ENCODE measurements at places on chromosomes 5 and 9.

DNA sequence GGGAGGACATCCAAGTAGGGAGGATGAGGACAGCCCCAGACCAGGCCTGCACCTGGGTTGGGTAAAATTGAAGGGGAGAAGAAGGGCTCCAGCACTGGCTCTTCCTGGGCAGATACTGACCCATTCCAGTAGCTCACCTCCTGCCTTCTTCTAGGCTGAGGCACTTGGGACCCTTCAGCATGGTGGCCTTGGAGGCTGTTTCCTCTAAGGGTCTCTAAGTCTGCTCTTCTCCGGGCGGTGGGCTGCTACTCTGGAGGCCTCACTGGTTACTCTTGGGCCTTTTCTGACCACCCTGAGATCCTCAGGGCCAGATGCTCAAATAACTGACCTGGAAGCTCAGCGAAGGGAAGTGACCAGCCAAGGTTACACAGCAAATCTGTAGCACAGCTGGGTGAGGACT lies 2.8 kb upstream of the TIFAB start:
- no peak for DNase-seq

GRCh38 chr9:22446589-22446949 lies at the start of gene DMRTA1:
Gene DMRTA1 (plus strand): TSS chr9:22446824. CDS start chr9:22447066, 242 bp downstream.
- DNase-seq, result no peak

GRCh38 chr5:65927503-65928321 lies 1.3 kb downstream of the ERBIN start:
- peak; percentile 80 for DNase-seq

DNA sequence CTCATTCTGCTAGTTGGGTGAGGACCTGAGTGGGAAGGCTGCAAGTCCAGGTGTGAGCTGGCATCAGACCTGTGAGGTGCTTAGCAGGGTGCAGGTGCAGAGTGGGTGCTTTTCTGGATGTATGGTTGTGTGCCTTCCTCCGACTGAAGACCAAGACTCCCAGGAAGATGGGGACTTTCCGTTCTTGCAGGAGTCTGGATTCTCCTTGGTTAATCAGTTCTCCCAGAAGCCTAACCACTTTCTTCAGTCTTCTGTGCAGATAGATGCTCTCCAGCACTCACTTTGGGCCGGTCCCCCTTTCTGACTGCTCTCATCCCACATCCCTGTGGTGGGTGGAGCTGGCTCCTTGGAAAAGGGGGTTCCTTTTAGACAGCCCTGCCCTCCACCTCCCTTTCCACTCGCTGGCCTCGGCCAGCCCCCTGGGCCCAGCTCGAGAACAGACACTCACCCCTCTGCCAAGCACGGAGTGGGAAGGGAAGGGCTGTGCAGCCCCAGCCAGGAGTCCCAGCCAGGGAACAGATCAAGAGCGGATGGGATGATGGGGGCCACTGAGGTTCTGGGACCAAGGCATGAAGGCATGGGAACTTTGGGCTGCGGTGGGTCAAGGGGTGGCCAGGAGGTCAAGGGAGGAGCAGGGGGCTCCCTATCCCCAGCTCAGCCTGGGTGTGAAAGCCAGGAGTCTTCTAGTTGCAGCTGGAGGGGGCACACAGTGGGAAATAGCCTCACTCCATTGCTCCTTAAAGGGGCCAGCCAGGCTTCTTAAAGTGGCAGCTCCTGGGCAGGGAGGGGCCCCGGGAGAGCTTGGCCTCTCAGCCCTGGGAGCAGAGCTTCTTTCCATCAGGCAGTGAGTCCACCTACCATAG lies 62.4 kb downstream of the FGF18 start:
- DNase-seq, result no peak

GRCh38 chr9:107280543-107280942 lies 2.5 kb upstream of the RAD23B start:
- DNase-seq, result no peak

DNA sequence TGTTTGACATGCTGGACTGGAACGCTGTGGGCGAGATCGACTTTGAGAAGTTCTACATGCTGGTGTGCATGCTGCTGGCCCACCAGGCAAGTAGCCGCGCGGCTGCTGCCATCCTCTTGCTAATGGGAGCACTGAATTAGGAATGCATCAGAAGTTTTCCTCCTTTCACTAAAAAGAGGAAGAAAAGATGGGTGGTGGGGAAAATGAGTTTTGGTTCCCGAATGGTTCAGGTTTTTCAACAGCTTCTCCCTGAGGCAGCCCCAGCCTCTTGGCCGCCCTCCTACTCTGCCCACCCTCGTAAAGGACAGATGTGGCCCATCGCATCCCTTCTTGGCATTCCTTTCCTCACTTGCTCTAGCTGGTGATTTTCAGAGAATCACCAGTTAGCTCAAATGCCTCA lies 5.5 kb downstream of the EFCAB9 start:
- DNase-seq, result no peak

GRCh38 chr5:94776167-94776566 lies 157.7 kb downstream of the SLF1 start:
- DNase-seq, result no peak

DNA sequence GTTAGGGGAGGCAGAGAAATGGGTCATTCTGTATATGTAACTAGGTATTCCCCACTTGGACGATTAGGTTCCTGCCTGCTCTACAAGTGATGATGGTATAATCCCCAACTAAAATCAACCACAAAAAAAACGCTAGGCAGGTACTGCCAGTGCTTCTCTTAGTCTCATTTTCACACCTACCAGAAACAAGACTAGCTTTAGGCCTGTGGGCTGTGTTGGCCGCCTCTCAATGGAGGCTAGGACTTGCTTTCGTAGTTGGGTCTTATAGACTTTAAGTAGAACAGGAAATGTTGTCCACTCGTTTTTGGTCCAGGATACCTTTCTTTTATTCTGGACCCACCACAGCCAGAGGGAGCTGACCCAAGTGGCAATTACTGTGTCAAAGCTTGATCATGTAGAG lies 111.8 kb downstream of the UNC13B start:
- no peak for DNase-seq

- no peak for DNase-seq
Observed at GRCh38 chr5:113266227-113266912, 168.4 kb downstream of the TSSK1B start.

GRCh38 chr5:75337366-75338021 lies 474 bp downstream of the HMGCR start:
- peak; percentile 68 for DNase-seq

GRCh38 chr9:87089506-87089905 lies 142.2 kb upstream of the GAS1 start:
- DNase-seq, result no peak

GRCh38 chr9:78021697-78022096 lies 9.9 kb downstream of the GNAQ start:
- peak; percentile 91 for DNase-seq

DNA sequence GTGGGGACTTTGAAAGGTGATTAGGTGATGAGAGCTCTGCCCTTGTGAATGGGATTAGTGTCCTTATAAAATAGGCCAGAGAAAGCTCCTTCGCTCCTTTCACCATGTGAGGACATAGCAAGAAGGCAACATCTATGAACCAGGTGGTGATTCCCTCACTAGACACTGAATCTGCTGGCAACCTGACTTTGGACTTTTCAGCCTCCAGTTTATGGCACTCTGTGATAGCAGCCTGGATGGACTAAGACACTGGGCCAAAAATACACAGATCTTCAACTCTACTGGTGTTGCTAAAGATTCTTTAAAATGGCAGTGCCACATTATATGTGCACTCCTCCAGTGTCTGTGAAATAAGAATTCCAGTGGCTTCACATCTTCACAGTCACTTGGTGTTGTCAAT lies 41.2 kb upstream of the COL15A1 start:
- DNase-seq, result no peak

DNA sequence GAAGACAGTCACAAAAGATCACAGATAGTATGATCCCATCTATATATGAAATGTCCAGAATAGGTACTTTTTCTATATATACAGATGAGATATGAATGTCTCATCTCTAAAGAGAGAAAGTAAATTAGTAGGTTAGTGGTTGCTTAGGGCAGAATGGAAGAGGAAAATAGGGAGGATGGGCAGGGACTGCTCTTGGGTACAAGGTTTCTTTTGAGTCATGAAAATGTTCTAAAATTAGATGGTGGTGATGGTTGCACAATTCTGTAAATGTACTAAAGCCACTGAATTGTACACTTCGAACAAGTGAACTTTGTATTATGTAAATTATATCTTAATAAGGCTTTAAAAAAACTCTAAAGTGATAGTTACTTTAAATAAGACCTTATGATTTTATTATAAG lies 59.6 kb upstream of the GRAMD2B start:
- no peak for DNase-seq

GRCh38 chr5:139745132-139745799 lies 50.3 kb upstream of the PSD2 start:
- peak; percentile 21 for DNase-seq

DNA sequence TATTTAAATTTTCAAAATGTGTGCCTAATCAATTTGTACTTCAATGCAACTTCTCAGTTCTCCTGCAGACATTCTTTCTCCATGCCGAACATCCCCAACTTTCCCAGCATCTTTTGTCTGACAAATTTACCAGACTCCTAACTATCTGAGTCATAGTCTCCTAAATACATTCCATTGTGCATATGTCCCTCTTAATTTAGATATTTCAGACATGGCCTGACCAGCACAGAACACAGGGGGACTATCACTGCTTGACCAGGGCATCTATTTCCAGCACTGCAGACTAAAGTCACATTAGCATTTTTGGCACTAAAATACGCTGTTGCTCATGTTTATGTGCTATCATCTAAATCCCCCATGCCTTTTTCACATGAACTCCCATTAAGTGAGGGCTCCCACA lies 71.9 kb downstream of the ITGA1 start:
- DNase-seq, result no peak

DNA sequence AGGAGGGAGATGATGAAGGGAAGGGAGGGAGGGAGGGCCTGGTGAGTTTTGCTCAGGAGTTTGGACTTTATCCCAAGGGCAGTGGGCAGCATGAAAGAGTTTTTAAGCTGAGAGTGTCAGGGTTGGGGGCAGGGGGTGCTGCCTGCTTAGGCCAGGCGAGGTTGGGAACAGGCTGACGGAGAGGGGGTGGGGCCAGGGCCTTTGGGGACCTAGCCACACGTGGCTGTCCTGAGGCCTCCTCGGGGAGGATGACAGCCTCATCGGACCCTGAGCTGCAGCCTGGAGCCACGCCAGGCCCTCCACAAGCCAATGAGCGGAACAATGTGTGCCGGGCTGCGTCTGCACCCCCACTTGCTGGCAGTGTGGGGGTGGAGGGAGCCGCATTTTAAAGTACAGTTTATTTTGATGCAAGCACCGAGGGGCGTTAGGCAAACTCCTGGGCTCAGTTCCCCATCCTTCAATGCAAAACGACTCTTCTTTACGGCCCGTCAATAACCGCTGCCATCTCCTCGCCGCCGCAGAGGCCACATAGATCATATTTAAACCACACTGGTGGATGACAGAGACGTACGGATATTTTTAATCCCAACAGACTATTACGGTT lies 5.3 kb upstream of the RXRA start:
- DNase-seq, result no peak

DNA sequence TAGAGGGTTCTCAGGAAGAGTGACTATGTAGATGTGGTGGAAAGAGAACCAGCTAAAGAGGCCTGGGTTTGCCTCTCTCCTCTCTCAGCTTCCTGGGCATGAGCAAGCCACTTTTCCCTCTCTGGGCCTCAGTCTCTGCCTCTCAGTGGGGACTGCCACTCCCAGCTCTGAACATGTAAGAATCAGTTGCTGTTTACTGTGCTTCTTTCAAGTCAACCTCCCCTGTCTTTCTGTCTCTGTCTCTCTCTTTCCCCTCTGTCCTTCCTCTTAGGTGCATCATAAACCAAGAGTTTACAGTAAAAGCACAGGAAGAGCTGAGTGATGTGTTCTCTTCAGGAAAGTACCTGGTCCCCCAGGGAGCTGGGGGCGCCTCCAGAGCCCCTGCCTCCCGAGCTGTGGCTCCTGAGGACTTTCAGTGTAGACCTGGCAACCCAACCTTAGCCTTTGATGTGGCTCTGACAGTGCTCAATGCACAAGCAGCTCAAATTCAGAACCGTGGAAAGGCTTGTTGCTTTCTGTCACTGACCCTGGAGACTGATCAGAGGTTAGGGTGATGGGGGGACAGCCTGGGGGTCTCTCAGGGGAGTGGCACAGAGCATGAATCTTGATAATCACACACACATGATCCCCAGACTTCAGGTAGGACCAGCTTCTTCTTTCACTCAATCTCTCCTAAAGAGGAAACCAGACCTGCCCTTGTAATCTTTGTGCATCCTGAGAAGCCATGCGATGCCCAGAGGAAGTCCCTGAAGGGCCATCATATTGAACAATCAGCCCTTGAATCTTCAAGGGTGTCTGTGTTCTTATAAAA lies 59.4 kb upstream of the TNFSF8 start:
- no peak for DNase-seq

DNA sequence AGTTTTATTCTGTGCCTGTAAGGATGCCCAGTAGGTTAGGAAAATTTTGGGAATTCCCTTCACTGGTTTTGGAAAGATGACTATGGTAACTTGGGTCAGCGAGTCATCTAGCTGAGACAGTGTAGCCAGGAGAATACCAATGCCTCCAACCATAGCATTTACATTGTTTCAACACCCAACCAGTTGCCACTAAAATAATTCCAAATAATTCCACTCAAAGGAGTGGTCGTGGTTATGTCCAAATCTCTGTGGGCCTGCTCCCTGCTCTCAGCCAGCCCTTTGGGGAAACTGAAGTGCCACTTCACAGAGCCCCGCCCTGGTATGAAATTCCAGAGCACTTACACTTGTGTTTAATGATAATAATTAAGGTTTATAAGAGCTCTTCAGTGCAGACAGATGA lies 310.5 kb downstream of the PLK2 start:
- no peak for DNase-seq

DNA sequence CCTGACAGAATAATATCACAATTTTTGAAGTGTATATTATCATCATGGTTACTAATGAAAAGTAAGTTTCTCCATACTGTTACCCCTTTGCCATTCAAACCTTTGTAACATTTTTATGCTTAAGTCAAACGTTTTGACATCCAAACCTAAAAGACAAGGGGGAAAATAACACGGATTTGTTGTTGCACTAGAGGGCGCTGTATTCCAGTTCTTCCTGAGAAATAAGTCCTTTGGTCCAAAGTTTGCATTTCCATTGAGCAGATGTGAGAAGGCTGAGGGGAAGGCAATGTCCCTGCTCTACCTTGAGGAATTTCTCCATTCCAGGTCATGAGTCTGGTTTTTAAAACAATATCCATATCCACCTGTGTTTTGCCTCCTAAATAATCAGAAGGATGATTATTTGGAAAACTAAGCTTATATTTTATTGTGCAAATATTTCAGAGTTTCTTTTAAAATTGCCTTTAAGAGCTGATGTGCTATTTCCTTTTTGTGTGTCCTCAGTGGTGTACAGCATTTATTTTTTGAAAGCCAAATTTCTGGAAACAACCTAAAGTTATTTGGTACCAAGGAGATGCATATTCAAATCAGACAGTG lies 9.7 kb downstream of the LECT2 start:
- peak; percentile 59 for DNase-seq

GRCh38 chr5:31635446-31635845 lies 3.5 kb upstream of the PDZD2 start:
- DNase-seq, result no peak

GRCh38 chr9:108095496-108095895 lies 605.9 kb upstream of the KLF4 start:
- no peak for DNase-seq

All from erythroblast (primary cell).